ENCODE measurements at places on chromosomes 11 and 22.
A peak's percentile ranks its signal among the peaks of the same experiment; 100 is the strongest.

DNA sequence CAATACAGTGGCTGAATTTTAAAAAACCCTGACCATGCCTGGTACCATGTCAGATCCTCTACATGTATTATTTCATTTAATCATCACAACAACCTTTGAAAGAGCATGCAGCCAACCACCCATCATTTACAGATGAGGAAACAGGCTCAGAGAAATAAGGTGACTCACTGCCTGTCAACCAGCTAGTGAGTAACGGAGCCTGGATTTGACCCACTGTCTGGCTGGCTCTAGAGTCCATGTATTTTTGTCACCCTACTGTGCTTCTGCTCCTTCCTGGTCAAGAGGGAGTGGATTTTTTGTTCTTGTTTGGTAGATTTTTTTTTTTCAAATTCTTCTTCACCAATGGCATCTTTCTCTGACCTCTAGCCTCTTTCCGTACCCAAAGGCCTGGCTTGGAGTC, 77.4 kb downstream of the CWC15 start:
- no peak for DNase-seq

DNA sequence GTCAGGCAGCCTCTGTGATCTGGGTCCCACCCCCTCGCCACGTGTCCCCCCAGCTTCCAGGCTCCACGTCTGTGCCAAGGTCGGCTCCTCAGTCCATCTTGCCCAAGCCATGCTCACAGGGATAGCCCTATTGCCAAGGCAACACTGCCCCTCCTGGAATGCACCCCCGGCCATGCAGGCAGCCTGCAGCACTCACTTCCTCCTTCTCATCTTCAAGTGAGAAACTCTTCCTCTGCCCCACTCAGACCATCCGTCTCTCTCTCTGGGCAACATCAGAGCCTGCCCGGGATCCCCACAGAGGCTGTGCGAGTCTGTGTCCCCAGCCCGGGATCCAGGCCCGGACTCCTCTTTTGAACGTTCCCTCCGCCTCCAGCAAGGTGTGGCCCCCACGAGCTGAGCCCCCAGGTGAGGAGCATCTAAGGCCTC, 852.3 kb downstream of the BRD1 start:
- DNase-seq: no peak

DNA sequence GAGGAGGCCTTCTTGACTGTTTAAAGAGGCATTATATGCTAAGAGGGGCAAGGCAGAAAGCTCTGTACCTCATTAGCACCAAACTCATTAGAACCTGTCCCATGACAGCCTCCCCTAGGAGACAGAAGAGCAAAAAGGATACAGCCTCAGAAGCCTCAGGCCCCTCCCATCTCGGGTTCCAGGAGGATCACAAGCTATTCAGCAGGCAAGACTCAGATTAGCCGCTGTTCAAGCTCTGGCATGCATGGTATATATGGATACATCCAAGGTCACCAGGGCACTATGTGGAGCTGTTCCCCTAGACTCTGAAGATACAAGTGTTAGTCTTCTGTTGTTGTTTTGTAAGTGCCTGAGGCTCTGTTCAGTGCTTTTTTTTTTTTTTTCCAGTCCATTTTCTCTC, 32.1 kb downstream of the ATXN10 start:
- DNase-seq: no peak

DNA sequence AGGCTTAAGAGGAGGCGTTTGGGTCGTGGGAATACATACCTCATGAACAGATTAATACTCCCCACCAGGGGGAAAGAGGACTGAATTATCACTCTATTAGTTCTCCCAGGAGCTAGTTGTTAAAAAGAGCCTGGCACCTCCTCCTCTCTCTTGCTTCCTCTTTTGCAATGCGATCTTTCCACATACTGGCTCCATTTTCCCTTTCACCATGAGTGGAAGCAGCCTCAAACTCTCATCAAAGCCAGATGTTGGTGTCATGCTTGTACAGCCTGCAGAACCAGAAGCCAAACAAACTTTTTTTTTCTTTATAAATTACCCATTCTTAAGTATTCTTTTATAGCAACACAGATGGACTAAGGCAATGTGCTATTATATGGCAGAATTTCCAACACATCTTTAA, 258.5 kb downstream of the FAM76B start:
- DNase-seq: no peak

DNA sequence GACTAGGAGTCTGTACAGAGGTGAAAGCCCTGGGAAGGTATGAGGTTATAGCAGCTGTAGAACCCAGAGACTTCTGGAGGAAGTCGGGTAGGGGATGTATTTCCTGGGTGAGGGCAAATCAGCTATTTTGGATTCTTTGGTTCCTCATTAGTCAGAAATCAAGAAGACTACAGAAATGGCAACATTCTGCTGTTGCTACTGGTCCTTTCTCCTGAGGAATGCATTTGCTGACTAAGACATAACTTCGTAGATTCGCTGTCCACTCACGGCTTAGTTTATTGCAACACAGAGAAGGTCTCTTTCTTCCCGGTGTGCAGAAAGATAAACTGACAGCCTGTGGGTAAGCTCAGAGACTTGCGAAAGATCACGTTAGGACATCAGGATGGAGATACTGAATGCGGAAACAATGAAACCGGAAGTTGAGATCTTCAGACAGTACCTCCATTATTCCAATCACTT, 25.3 kb upstream of the SESN3 start:
- DNase-seq: no peak

DNA sequence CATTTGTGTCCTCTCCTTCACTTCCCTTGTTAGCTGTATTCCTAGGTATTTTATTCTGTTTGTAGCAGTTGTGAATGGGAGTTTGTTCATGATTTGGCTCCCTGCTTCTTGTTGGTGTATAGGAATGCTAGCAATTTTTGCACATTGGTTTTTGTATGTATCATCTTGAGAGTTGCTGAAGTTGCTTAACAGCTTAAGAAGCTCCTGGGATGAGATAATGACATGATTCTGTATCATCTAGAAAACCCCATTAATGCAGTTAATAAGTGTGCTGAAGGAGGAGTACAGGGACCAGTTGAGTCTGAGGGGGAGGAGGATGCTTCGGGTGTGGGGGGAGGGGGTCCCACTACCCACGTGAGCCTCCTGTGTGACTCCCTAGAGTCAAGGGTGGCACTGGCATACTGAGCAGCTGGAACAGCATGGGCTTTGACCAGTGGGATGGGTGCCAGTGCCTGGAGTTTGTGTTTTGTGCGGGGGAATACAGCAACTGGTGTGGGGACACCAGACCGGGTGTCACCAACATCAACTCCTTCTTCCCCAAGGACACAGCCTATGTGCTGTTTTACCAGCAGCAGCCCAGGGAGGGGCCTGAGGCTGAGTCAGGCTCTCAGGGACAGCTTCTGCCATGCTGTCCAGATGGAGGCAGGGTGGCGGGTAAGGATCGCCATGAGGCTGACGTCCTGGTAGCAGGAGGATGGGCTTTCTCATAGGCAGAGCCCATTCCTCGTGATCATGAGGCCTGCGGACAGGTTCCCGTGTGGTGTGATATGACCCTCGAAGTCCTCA, 24.1 kb downstream of the USP35 start:
- no peak for DNase-seq

- no peak for DNase-seq
Observed at GRCh38 chr11:105935791-105936190, 86.2 kb downstream of the MSANTD4 start.

- DNase-seq: no peak
Observed at GRCh38 chr11:26149585-26149984, 182.3 kb upstream of the ANO3 start.

- DNase-seq: no peak
Observed at GRCh38 chr11:123217897-123218296, 22.8 kb upstream of the CLMP start.

GRCh38 chr22:43331069-43331451, 12.1 kb downstream of the SCUBE1 start:
- DNase-seq: no peak

DNA sequence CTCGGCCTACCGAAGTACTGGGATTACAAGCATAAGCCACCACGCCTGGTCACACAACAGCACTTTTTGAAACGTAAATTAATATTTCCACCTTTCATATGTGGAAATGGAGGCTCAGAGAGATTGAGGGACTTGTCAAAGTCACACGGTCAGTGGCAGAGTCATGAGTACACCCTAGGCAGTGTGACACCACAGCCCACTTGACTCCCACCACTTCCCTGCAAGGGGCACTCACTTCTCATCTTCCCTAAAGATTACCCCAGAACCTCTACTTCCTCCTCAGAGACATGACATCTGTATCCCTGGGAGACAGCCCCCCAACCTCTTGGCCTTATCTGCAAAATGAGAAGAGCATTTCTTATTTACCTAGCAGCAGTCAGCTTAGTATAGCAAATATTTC, 16.5 kb upstream of the MYOD1 start:
- DNase-seq: no peak

DNA sequence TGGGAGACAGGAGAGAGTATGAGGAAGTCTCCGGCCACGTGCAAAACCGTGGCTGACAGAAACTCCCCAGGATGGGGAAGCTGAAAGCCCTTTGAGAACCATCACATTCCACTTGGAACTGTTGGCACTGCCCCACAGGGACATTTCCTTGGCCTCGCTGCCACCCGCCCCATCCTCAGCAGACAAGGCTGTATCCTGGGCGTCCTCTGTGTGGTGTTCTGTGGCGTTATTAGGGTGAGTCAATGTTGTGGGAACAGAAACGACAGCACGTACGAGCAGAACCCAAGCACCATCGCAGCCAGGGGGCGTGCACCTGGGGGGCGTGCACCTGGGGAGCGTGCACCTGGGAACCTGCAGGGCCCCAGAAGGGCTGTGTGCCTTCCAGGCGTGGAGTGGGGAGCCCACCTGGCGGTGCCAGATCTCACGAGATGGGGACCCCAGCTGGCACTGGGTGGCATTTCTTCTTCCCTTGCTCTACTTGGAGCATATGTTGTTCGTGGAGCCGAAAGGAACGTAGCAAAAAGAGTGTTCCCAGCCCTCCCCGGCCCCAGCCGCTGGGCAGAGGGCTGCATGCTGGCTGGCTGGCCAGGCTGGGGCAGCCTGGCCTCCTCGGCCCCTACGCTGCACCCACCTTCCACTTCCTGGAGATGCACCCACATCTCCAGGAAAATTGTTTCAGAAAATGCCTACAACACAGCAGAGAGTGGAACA, 35.4 kb downstream of the NFAM1 start:
- DNase-seq: no peak

DNA sequence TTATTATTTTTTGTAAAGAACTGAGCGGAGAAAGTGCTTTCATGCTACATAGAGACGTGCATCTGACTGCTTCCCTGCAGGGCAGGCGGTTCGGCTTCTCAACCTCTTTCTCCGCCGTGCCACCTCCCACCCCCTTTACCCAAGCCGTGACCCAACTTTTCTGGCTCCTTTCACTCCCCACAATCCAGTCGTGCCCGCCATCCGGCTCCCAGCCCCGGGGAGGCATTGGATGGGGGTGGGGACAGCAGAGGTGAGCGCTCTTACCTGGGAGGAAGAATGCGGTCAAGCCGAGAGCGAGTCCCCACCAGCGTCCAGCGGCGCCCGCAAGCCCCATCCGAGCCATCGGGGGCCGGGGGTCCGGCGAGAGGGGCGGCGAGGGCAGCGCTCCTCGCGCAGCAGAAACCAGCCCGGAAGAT, 781 bp downstream of the NECTIN1 start:
- DNase-seq: peak; percentile 22

DNA sequence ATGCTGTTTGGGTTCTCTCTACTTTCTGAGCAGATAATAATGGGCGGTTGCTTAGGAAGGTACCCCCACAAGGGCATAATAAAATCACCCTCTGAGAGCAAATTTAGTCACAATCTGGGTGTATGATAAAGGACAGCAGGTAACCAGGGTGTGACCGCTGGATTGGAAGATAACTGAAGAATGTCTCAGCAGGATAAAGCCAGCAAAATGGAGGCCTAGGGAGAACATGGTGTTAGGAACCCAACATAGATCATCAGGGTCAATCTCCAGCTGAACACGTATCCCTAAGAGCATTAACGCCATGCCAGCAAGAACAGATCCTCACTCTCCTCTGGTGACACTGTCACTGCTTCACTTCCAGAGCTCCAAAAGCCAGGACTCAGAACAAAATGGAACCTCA, 64.5 kb upstream of the SCUBE2 start:
- no peak for DNase-seq

- DNase-seq: no peak
Observed at GRCh38 chr11:105696000-105696399, 86.1 kb downstream of the GRIA4 start.

GRCh38 chr22:50314455-50315288, 7.2 kb upstream of the PLXNB2 start:
- no peak for DNase-seq

- peak; percentile 66 for DNase-seq
Observed at GRCh38 chr22:29457730-29458129, 19.3 kb downstream of the RFPL1 start.

- DNase-seq: no peak
Observed at GRCh38 chr11:20355221-20356219, 8.0 kb upstream of the HTATIP2 start.

GRCh38 chr11:9817191-9817590, 153.3 kb downstream of the SWAP70 start:
- no peak for DNase-seq

DNA sequence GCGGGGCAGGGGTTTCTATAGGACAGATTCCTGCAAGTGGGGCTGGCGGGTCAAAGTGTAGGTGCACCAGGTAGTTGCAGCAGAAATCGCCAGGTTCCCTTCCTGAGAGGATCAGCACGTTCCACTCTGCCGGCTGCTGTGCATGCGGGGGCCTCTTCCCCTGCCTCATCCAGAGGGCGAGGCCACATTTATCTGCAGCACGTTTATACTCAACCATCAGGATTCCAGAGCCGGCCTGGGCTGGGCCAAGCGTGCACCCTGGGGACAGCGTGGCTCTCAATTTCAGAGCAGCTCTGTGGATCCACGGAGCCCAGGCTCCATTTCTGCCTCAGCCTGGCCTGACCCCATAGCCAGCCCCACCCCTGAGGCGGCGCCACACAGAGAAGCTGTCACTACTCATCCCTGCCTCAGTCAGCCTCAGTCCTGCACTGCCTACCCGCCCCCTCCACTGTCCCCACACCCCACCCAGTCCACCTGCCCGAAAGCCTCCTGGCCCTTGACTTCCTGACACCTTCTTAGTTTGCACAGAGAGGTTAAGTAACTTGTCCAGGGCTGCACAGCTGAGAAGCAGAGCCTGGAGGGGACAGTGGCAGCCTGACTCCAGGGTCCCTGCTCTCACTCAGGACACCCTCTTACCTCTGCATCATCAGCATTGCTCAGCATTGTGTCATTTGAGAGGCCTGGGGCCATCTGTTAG, 45.9 kb upstream of the RTL6 start:
- no peak for DNase-seq

DNA sequence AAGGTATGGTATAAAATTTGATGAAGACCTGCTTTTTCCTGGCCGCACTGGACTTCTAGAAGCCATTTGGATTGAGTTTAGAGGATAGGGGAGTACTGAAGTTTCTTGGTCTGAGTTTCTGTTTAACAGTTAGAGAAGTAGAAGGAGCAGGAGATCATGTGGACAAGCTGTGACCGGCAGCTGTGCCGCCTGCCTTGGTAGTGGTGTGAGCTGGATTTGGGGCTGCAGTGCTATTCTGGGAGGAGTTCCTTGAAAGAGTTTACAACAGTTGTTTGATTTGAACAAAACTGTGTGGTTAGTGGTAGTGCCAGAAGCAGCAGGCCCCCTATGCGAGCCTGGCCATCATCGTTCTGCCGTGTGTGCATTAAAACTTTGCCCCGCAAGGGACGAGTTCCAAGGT, 105.2 kb downstream of the PDHX start:
- no peak for DNase-seq

GRCh38 chr11:113517361-113517760, 42.2 kb upstream of the DRD2 start:
- no peak for DNase-seq

GRCh38 chr11:1893581-1894359, 2.1 kb upstream of the PRR33 start:
- no peak for DNase-seq

- no peak for DNase-seq
Observed at GRCh38 chr11:78654866-78655265, 80.2 kb upstream of the NARS2 start.
